Cardiac septum (tissue), 1 donor: ENCODE measurements at places on chromosomes 16 and 17. TPM values are rescaled to one million over a fixed set of nuclear protein-coding genes. Genes with fewer than 3 reads are reported as not detected.

GRCh38 chr17:27577884-27578717 lies 52.9 kb upstream of the LGALS9 start:
- DNase-seq, result no peak

- no peak for DNase-seq
These were observed 150.8 kb downstream of the XYLT1 start for GRCh38 chr16:17320009-17320408.

DNA sequence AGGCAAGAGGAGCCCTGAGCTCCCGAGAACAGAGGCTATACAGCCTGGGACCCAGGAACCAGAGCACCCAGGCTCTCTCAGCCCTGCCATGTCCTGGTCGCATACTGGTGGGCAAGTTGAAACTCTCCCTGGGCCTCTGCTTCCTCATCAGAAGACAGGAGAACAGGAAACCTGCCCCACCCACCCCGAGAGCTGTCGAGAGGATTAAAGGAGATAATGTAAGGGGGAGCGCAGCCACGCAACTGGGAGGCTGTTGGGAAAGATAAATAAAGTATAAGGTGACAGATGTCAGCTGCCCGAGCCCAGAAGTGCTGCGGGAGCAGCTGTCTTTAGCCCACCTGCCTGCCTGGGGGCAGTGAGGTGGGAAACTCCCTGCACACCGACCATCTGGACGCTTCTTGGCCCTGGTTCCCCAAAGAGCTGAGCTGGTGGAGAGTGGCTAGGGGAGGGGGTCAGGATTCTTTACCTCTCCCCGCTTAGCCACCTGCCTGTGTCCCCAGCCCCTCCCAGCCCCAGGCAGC lies 6.8 kb downstream of the KIF19 start:
- no peak for DNase-seq

GRCh38 chr17:75003070-75003956 lies 9.2 kb upstream of the MRPL58 start:
- no peak for DNase-seq

DNA sequence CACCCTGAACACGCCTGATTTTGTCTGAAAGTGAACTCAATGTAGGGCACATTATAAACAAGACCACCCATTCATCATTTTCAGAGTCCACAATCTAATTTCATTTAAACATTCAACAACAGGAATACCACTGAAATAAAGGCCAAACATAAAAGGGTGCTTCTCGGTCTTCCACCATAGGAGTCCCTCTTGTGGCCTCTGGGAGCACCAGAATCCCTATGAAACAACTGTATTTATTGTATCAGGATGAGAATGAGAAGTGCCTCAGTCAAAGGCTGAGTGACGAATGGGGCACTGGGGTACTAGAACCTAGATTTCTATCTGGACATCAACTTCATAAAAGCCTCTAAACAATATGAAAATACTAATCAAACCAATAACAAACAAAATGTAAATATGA lies 40.4 kb downstream of the NXPH3 start:
- no peak for DNase-seq

- DNase-seq, result no peak
These were observed 5.1 kb downstream of the RNF112 start for GRCh38 chr17:19415806-19416775.

DNA sequence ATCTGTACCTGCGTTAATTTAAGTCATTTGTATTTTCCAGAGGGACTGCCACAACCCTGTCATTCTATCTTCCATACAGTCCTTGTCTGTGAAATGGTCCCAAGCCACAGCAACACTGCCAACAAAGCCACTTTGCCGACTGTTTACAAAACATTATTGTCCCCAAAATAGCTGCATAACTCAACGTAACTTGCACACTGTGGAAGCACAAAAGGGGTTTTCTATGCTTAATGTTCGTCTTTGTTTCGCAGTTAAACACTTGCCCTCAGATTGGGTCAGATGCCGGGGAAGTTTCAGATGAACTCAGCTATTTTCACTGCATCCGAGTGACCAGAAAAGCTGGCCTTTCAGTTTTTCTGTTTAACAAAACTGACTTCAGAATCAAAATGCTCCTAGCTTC lies 4.6 kb downstream of the SEC14L5 start:
- no peak for DNase-seq

GRCh38 chr17:50638606-50638965 lies 3.9 kb downstream of the ABCC3 start:
- DNase-seq, result no peak

- DNase-seq, result no peak
These were observed 150.1 kb upstream of the CDH11 start for GRCh38 chr16:65271996-65272395.

- no peak for DNase-seq
These were observed 8.2 kb downstream of the ADCY7 start for GRCh38 chr16:50274326-50275097.

DNA sequence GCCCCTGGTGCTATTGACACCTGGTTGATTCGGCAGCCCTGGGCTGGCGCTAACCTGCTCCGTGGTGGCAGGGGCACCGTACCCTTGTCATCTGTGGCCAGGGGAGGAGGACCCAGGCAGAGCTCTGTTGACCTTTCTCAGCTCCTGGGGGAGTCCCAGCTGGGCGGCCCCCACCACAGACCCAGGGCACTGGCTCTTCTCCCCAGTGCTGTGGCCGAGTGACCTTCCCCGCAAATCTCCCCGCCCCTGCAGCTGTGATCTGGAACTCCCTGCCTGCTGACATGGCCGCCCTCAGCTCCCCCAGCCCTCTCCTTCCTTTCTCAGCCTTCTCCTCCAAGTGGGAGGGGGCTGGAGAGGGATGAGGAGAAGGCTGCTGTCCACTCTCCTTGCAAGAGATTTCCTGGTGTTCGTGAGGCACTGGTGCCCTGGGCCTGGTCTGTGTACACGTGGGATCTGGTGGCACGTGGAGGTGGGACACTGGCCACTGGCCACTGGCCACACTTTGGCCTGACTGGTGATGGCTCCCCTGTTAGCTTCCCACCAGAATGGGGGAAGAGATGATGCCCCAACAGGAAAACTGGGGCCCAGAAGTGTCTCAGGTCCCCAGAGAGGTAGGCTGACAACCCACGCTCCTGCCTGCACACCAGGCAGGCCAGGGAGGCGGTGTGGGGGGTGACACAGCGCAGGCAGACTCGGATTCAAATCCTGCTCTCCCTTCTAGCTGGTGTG lies 8.2 kb downstream of the FMNL1 start:
- no peak for DNase-seq

GRCh38 chr16:728890-729744 lies 2.2 kb downstream of the HAGHL start:
- DNase-seq, result no peak

GRCh38 chr17:8944083-8944482 lies 21.4 kb downstream of the PIK3R5 start:
- DNase-seq, result no peak

GRCh38 chr17:66494023-66494803 lies 191.8 kb downstream of the PRKCA start:
- no peak for DNase-seq

DNA sequence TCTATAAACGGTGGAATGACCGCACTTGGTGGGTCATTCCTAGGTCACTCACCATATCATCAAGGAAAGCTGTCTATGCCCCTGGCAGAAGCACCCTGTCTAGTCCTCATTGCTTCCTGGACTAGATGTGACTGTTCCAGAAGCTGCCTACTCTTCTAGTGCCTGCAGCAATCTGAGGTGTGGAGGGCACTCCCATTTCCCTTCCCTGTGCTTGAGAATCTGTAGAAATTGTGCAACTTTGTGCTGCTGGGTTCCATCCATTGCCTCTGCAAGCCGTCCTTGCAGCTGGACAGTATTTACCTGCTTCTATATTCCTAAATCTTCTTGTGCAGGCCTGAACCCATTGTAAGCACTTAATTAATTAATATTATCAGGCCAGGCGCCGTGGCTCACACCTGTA lies 52.1 kb downstream of the CACNG3 start:
- no peak for DNase-seq

- no peak for DNase-seq
These were observed 32.9 kb downstream of the ABHD15 start for GRCh38 chr17:29533976-29534375.

DNA sequence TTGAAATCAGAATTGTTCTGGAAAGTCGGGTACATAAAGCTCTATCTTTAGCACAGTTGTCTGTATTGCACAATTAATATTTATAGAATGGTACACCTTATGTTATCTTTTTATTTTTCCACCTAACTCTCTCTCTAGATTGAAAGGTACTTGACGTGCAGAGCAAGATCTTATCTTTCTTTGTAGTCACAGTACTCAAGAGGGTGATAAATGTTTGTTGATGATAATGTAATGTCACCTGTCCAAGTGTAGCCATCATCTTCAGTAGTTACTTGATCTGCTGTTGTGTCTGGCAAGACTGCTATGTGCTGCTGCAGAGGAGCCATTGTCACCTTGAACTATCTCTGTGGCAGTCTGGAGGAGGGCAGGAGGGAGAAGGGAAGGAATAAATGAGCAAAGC lies 5.3 kb downstream of the HMOX2 start:
- no peak for DNase-seq

DNA sequence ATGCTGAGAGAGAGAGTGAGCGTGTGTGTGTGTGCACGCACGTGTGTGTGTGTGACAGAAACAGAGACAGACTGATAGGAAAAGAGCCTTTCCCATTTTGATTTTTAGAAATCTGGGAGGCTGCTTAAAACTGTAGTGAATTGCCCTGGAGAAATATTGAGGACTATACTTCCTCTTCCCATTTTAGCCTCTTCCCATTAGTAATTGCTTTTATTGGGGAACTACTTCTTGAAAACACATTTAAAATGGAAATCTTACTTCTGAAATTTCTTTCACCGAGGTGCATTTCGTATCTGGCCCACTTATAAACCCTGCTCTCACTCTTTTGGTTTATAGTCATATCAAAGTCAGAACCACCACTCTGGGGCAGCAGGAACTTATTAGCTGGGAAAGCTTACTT lies 47.1 kb downstream of the NUP93 start:
- no peak for DNase-seq

GRCh38 chr17:145671-146541 lies 8.5 kb downstream of the SCGB1C2 start:
- peak; percentile 50 for DNase-seq

GRCh38 chr17:58577696-58578095 lies 63.3 kb upstream of the MTMR4 start:
- DNase-seq, result no peak

DNA sequence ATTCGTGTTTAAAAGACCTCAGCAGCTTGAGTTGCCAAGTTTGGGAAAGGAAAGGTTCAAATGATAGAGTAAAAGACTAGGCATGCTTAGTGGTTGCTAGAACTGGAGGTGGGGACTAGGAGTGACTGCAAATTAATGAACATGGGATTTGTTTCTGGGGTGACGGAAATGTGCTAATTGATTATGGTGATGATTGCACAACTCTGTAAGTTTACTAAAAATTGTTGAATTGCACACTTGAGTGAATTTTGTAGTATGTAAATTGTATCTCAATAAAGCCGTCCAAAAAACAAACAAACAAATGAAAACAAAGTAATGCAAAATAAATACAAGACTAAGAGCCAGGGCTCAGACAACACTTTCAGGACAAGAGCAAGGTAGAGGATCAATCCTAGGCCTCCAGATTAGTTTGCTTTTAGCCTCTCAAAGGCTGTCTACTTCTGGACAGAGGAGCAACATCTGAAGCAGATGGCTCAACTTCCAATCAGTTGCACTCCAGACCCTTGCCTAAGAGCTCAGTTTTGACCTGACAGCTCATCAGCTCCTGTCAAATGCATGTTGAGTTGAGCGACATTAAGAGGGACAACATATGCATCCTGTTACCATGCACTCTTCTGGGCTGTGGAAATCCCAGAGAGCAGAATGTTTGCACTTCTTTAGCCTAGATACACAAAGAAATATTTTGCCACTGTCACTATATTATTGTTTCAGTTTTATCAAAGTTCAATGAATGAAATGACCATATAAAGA lies 111.2 kb upstream of the ASIC2 start:
- DNase-seq, result no peak

- DNase-seq, result no peak
These were observed 22.8 kb downstream of the ABCC1 start for GRCh38 chr16:15972046-15972868.

DNA sequence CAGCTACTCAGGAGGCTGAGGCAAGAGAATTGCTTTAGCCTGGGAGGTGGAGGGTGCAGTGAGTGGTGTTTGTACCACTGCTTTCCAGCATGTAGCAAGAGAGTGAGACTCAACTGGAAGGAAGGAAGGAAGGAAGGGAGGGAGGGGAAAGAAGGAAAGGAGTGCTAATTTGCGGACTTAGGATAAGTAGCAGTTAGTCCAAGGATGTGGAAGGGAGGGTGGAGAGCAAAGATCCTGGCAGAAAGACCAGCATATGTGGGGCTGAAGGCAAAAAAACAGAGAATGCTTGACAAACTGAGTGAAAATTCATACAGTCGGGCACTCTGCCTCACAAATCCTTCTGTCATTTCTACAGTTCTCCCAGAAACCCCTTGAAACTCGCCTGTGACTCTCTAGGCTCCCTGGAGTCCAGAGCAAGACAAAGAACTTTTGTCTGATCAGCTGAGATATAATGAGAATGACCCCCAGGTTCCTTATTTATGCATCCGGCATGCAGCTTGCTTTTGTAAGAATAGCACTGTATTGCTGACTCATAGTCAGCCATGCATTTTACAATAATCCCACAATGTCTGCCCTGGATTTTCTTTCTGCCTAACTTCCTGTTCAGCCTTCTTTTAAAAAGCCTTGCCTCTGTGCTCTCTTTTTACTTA lies 31.5 kb downstream of the CDK5RAP3 start:
- no peak for DNase-seq

DNA sequence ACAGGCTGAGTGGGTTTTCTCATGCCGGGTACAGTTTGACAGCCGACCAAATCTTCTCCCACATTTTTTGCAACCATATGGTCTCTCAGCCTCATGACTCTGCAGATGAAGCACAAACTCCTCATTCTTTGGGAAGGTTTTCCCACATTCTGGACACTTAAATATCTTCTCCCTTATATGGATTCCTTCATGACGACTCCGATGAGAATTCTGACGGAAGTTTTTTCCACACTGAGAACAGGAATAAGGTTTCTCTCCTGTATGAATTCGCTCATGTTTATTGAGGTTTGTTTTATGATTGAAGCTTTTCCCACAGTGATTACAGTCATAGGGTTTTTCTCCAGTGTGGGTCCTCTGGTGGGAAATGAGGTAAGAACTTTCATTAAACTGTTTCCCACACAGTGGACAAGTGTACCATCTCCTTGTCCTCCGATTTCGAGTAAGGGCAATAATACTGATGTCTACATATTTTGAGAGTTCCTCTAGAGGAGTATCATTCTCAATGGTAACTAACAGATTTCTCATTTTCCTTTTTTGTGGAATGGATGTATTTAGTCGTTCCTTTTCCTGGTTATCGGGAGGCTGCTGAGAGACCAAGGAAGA lies 10.9 kb downstream of the ZNF200 start:
- no peak for DNase-seq

Gene SLC38A8
- total RNA-seq, result not detected

Gene ZFHX3
- total RNA-seq, result 15.7 TPM

Gene SLC16A5
- total RNA-seq, result 22.7 TPM

Gene TPPP3
- total RNA-seq, result 9.6 TPM

Gene NLRP1
- 11.7 TPM for total RNA-seq

Gene TERB1
- not detected for total RNA-seq

Gene TMED6
- total RNA-seq, result 0.38 TPM

Gene TBC1D3D
- total RNA-seq, result 0.35 TPM

Gene FOXN1
- total RNA-seq, result not detected
